NCI-H524 (cell line): ENCODE measurements at places on chromosomes 12 and 14.
A peak's percentile ranks its signal among the peaks of the same experiment; 100 is the strongest.

- no peak for DNase-seq
Observed at GRCh38 chr12:12097891-12098690, 27.4 kb downstream of the BCL2L14 start.

DNA sequence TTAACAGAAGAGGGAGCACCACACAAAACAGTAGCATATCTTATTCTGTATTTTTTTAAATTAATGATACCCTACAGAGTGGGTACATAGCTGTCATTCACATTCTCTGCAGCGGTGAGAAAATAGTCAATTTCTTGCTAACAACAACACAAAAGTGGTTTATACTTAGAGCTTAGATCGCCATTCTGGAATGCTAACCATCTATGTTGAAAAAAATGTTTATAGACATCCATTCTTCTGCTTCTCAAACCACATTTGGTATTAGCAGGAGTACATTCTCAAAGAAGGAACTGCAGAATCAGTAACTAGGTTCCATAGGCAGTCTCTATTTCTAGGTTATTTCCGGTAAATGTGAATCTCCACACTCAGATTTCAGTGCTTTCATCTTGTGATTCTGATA lies 185.9 kb downstream of the PPFIA2 start:
- DNase-seq: no peak

GRCh38 chr14:26394150-26394810 lies 203.6 kb downstream of the NOVA1 start:
- DNase-seq: peak; percentile 74

DNA sequence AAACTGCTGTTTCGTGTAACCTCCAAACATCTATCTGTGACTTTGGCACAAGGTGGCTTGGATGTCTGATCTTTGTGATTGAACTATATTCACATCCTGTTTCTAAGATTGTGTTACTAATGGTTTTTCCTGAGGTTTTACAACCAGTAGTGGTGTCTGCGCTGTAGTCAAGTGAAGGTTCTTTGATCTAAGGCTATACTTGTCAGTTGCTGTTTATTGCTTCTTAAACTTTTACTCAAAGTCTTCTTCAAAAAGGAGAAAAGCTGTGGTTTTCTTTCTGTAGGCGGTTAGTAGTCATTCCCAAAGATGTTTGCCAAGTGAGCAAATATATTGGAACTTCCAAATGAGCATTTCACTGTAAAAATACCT lies 12.3 kb upstream of the CALM1 start:
- DNase-seq: no peak

GRCh38 chr14:103892247-103892646 lies 36.0 kb upstream of the TDRD9 start:
- no peak for DNase-seq

DNA sequence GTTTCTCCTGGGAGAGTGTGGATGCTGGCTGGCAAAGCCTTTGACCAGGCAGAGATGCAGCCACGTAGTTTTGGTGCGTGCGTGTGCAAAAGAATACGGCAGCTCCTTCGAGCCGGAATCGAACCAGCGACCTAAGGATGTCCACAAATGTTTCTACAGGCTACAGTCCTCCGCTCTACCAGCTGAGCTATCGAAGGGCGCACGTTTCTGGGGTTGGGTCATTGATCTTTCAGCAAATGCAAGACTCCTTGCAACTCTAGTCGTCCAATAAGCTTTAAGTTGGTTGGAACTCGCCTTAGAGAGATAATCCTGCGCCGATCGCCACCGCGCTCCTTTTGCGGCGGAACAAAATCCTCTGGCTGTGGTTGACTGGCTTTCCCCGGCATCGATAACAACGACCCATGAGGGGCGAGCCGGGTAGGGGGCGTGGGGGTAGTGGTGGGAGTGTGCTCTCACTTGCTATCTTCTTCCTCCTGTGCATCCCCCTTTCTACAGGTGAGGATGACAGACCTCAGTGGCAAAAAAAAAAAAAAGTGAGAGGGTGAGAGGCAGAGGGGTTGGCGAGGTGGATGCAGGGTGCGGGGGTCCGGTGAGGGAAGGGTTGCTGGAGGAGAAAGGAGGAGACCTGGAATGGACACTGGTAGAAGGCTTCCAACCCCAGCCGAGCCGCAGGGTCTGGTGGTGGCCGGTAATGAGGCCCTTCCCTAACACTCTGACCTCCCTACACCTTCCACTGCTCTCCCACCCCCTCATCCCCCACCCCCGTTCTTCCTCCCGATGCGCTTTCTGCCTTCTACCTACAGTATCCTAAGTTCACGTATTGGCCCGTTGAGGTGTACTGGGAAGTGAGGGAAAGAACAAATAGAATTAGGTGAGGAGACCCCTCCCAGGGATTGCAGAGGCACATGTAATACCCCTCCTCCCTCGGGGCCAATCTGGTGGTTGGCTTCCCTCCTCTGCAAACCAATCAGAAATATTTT lies 11.8 kb upstream of the OR6S1 start:
- DNase-seq: peak; percentile 22

DNA sequence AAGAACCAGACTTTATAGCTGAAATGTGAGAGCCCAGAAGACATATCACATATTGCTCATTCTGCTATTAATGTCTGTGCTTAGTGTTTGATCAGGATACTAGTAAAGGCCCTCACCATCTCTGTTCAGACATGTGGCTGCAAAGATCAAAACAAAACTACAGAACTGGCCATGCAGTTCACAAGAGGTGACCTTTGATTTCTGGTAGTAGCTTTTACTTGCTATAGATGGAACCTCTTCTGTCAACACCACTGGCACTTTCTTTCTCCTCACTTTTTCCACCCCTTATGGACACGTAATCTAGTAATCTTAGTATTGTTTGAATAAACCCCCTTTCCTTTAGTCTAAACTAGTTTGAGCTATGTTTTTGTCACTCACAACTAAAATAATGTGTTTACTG lies 214.8 kb downstream of the EPS8 start:
- DNase-seq: no peak

- DNase-seq: no peak
Observed at GRCh38 chr12:43226151-43226550, 325.9 kb downstream of the ADAMTS20 start.

- DNase-seq: no peak
Observed at GRCh38 chr12:6775185-6776174, 3.2 kb downstream of the LAG3 start.

DNA sequence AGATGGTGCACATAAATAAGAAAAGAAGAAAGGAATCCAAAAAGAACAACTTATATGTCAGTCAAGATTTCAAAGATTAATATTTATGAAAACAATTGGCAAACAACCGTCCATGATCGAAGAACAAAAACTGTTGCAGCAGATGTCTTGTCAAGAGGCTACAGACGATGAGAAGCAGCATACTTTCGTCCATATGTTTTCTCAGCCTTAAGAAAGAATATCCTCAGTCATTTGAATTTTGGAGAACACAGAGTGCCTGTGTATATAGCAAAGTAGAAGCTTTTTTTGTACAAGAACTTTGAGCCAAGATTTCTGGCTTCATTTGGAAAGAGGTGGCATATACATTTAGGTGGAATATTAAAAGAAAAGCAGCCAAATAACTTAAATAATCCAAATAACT lies 297.2 kb downstream of the ITPR2 start:
- peak; percentile 80 for DNase-seq

DNA sequence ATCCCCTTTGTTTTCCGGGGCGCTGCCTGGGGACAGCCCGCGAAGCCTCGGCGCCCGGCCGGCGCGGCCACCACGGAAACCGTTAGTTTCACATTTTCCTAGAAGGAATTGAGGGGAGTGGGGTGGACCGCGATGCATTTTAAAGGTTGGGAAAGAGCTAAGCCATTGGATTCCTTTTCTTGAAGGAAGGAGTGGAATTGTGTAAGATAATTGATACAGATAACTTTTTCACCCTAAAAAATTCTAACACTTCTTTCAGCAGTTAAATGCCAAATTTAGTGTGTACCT lies 137.1 kb downstream of the MON2 start:
- DNase-seq: no peak

GRCh38 chr12:70040141-70040540 lies 203.1 kb upstream of the CNOT2 start:
- DNase-seq: no peak

- peak; percentile 81 for DNase-seq
Observed at GRCh38 chr12:6492838-6493496, at the start of gene MRPL51. Gene MRPL51 (minus strand): TSS chr12:6493262. CDS start chr12:6493136, 126 bp downstream.
